ENCODE measurements at places on chromosomes 7 and 10. TPM values are rescaled to one million over a fixed set of nuclear protein-coding genes. Genes with fewer than 3 reads are reported as not detected.

Gene LRRD1
- total RNA-seq: 1.7 TPM

DNA sequence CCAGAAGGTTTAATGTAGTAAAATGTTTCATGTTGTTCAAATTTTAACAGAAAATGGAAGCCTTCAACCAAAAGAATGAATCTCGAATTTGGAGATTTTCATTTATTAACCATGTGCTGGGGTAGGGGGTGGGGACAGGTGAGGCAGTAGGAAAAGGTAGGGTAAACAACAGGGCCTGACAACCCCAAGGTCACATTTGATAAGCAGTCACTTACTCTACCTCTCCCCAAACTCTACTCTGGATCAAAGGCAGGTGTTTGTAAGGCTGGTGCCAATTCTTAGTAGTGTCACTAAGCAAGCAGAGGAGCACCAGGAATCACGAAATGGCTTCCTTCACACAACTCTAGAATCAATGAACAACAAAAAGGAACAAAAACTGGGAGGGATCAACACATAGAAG lies 138.0 kb downstream of the ZFAND4 start:
- DNase-seq: no peak

Gene TPK1
- 8.0 TPM for total RNA-seq

- no peak for DNase-seq
These were observed 184.1 kb downstream of the CREB5 start for GRCh38 chr7:28596245-28596935.

- no peak for DNase-seq
These were observed 235.9 kb downstream of the KLF6 start for GRCh38 chr10:3549118-3549517.

GRCh38 chr10:101617102-101617823 lies 29.1 kb downstream of the DPCD start:
- DNase-seq: no peak

GRCh38 chr7:50723173-50723572 lies 59.5 kb downstream of the GRB10 start:
- no peak for DNase-seq

Gene PANK1
- 29.7 TPM for total RNA-seq

- DNase-seq: no peak
These were observed 20.5 kb upstream of the PLPP4 start for GRCh38 chr10:120436439-120437112.

DNA sequence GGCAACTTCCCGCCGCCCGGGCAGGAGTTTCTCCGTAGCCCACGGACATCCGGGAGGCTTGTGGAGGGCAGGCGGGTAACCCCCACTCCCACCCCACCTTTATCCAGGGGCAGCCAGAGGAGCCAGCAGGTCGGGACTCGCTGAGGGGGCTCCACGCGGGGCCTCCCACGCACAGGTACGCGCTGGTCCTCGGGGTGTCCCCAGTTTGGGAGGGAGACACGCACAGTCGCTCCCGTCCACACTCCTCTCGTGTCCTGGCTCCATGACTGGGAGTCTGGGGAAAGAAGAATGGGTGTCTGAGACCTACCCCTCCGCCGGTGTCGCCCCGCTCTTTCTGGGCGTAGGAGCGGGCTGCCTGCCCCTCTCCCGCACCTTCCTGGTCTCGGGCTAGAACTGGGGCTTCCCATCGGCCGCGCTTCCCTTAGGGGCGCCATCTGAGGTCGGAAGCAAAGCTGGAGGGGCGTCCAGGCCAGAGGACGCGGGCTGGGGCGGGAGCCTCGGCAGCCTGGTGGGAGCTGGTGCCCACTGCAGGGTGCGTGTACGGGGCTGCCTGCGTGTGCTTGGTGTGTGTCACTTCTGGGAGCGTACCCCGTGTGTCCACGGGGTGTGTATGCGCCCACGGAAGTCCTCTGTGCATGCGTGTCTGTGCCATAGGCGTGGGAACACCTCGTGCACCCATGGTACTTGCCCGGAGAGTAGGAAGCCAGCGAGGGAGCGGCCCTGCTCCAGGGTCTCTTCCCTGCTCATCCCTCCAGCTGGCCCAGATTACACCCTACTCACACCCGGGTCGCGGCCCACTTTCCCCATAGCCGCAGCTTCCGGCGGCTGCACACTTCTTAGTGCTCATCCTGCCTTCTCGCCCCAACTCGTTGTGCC lies 73.0 kb upstream of the LEP start:
- peak; percentile 38 for DNase-seq

GRCh38 chr7:112042631-112043030 lies 163.6 kb downstream of the DOCK4 start:
- DNase-seq: no peak

- no peak for DNase-seq
These were observed 71.6 kb upstream of the ZNF746 start for GRCh38 chr7:149569025-149569725.

Gene VWDE
- 7.2 TPM for total RNA-seq

DNA sequence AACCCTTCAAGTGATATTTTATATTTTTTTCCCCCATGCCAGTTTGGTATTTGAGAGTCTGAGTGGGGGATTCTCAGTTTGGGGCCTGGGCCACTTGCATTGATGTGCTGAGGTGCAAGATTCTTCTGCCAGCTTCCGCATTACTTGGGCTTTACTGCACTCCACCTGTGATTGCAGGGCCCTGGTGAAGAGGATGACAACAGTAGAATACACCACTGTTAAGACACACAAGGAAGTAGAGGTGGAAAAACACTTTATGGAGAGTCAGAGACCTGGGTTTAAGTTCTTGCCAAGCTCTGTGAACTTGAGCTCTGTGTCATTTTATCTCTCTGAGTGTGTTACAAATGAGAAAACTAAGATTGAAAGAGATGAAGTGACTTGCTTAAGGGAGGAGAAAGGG lies 209.4 kb downstream of the LRMDA start:
- no peak for DNase-seq

Gene STAG3
- total RNA-seq: 1.5 TPM

DNA sequence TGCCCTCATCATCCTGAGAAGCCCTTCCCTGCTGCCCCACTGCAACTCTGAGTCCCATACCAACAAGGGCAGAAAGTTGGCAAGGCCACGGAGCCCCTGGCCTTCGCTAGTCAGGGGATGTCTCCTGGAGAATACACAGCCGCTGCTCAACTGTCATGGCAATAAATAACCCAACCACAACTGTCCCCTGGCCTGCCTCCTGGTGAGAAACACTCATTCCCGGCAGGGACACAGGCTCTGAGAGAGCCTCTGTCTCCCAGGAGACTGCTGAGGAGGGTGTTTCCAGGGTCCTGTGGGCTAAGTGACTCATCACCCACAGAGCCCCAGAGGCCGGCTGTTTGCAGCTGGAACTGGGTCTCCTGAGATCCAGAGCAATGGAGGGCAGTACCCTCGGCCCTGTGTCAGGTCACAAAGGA lies 354.1 kb downstream of the TNS3 start:
- no peak for DNase-seq

DNA sequence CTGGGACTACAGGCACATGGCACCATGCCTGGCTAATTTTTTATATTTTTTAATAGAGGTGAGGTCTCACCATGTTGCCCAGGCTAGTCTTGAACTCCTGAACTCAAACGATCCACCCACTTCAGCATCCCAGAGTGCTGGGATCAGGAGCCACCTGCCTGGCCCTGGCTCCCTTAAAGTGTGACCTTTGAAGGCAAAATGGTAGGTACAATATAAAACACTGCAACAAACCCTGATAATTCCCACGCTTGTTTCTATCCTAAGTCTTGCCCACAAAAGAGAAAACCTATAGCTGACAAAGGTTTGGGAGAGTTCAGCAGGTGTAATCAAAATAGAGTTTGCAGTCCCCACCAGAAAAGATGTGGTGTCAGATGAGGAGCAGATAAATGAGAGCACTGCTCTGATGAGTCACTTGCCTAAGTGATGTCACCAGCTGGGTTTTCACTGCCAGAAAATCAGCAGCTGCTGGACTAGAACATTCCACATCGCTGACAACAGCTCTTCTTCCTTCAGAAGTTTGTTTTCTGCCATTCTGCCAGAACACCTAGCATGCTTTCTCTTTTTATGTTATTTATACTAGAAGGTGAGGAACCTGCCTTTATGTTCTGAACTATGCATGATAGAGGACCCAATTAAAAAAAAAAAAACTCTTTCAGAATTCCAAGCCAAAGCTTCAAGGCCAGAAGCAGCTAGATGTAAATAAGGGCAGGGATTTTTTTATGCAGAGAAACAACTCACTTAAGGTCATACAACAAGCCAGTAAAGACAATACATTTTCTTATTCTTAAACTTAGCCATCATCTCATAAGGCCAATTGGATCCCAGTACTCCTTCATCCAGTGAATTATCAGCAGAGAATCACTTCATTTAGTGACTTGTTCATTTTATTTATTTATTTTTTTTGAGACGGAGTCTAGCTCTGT lies 18.0 kb downstream of the PURB start:
- DNase-seq: no peak

DNA sequence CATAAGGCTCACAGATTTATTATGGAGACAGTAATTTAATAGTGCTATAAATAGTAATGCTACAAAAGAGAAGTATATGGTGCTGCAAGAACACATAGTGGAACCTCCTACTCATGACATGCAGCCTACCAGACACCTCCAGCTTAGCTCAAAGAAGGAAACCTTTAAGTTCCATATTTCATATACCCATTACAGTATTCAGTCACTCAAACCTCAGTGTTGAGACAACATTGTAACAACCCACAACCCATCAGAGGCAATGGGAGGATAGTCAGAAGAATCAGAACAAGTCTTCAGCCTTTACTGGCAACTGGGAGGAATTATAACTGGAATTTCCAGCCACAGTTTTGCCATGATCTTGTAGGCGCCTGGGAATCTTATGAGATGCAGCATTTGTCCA lies 186.3 kb upstream of the VSTM2A start:
- no peak for DNase-seq

DNA sequence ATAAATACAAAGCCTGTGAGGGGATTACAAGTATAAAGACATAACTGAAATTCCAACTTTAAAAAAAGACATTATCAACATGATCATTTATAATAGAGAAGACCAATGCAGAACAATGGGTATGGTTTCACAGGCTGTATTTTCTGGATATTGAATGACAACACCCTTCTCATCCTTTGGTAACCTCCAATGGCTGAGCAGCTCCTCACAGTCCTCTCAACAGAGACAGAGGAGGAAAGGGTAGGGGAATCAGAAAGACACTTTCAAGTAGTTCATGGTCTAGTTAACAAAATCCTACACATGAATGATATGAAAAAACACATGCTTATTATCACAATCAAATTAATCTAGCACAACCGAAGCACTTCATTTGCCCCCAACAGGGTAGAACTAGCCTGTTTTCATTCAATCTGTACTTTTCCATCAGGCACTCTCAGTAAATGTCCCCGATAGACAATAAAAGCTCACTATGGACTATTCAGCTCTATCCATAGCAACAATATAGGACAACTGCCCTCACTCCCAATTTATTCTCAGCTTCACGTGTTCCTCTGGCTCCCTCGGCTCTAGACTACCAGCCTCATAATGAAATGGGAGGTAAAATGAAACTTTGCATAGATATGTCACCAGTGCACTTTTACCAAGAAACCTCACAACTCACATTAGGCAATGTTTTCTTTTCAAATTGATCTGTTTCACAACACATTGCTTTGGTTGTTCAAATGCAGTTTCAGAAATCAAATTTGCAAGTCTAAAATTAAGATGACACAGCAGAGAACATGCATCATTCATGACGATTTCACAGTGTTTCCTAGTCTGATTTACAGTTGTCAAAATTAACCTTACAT lies 211.4 kb downstream of the THSD7A start:
- DNase-seq: no peak

Gene CALHM1
- total RNA-seq: not detected

Gene PAXIP1
- total RNA-seq: 20.5 TPM

GRCh38 chr7:5713124-5713912 lies 68.1 kb downstream of the RNF216 start:
- DNase-seq: no peak

DNA sequence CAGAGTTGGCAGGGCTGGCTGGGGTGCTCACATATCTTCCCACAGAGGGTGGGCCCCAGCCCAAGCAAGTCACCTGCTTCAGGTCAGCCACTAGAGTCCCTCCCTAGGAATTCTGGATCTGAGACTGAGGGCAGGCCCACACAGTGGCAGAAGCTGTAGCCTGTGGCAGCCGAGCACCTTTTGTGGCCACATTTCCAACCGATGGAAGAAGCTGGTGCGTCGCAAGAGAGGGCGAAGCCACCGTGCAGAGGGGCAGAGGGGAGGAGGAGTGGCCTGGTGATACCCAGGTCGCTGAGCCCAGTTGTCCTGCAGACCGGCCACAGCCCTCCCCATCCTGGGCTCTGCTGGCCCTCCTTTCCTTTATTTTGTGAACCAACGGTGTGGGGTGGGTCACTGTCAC lies 5.3 kb downstream of the POLM start:
- DNase-seq: no peak

Data from cerebellum (tissue), 4 donors.